Amniotic epithelial cell (primary cell): ENCODE measurements at places on chromosomes 6 and 20.

- no peak for DNase-seq
These were observed 90.5 kb upstream of the FERMT1 start for GRCh38 chr20:6213311-6213710.

DNA sequence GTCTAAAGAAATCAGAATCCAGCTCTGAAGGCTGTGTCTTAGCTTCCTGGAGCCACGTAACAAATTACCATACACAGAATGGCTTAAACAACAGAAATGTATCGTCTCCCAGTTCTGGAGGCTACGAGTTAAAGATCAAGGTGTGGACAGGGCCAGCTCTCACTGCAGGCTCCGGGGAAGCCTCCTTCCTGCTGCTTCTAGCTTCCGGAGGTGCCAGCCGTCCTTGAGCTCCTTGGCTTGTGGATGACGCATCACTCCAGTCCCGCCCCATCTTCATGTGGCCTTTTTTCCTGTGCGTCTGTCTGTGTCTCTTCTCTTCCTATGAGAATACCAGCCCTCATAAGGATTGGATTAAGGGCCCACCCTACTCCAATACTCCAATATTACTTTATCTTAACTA, 319.1 kb upstream of the QKI start:
- no peak for DNase-seq

- DNase-seq, result no peak
These were observed 236.8 kb upstream of the MAN1A1 start for GRCh38 chr6:119586250-119586882.

GRCh38 chr20:44211177-44212039, 837 bp upstream of the OSER1 start:
- peak; percentile 36 for DNase-seq

- no peak for DNase-seq
These were observed 62.9 kb upstream of the PLEKHG1 start for GRCh38 chr6:150536835-150537234.

GRCh38 chr20:825710-826421, 7.6 kb upstream of the FAM110A start:
- DNase-seq, result no peak

DNA sequence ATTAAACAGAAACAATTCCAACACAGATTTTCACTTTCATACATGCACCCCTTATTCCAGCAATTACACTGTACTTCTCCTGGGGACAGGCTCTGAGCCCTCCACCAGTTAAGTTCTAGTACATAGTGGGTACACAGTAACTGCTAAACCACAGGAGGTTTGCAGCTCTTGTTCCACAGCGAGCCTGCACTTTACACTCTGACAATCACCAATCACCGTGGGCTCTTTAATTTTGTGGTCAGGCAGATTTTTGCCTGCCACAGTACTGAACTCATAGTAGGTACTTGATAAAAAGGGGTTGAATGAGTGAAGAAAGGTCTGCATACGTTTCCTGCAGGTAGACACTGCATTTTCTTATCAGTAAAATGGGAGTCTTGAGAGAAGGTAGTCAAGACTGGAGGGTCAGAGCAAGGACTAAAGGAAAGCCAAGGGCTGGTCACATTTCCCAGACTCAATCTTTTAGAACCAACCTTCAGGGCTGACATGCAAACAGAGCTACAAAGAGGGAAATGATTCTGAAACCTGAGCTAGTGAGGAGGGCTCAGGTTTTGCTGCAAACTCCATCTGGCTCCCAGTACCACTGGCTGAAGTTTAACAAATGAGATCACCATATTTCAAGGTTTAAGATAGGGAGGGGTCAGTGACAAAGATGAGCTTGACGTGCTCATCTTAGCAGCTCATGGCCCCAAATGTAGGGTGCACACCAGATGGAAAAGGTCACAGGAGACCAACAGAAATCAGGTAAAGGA, 404.6 kb downstream of the BTBD9 start:
- no peak for DNase-seq

- DNase-seq, result peak; percentile 69
These were observed 31.0 kb downstream of the IBTK start for GRCh38 chr6:82216549-82216948.

DNA sequence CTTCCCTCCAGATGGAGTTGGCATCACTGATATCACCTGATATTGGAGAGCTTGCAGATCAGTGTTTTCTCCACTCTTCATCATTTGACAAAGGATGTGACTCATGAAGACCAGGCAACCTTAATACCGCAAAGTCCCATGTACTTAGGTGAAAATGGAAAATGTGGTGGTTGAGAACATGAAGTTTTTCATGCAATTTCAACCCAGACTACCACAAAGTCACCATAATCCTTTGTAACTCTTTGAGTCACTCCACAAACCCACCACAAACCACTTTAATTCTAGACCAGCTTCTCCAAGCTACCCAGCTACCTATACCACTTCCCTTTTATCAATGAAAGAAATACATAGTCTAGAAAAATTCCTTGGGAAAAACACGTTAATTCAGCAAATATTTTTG, 7.1 kb downstream of the NHLRC1 start:
- no peak for DNase-seq

GRCh38 chr6:112799889-112800288, 452.8 kb downstream of the RFPL4B start:
- no peak for DNase-seq

GRCh38 chr6:144361016-144361415, 75.9 kb downstream of the UTRN start:
- DNase-seq, result no peak

GRCh38 chr6:143399176-143399575, 51.3 kb downstream of the ADAT2 start:
- no peak for DNase-seq

- DNase-seq, result no peak
These were observed 109.8 kb downstream of the DOK5 start for GRCh38 chr20:54585217-54585616.

- peak; percentile 81 for DNase-seq
These were observed at the start of gene CDYL for GRCh38 chr6:4776131-4776492. Gene CDYL (plus strand): TSS chr6:4776404. CDS start chr6:4776784, 380 bp downstream.

DNA sequence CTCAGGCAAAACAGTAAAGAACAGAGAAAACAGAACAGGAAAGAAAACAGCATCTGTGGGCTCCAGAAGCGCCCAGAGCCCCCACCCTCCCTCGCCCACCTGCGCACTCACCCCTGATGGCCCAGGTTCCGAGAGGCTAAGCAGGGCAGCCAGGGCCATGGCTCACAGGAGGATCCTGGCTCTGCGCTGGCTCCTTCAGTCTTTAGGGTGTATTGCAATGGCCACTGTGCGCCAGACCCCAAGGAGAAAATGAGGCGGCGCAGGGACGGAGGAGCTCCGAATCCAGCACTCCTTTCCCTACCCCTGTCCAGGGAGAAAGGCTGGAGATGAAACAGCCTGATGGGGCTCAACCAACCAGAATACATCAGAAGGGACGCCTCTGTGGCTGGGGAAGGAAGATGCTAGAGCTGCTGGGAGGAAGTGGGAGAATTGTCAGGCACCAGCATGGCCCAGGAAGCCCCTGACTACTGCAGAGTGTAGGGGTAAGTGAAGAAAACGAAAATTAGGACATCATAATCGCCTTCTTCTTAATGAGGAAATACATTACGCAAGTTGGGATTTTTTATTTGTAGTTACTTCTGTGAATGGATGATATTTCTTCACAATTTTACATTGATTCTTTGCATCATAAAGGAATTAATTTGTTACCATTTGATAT, 49.0 kb downstream of the COL11A2 start:
- DNase-seq, result no peak

DNA sequence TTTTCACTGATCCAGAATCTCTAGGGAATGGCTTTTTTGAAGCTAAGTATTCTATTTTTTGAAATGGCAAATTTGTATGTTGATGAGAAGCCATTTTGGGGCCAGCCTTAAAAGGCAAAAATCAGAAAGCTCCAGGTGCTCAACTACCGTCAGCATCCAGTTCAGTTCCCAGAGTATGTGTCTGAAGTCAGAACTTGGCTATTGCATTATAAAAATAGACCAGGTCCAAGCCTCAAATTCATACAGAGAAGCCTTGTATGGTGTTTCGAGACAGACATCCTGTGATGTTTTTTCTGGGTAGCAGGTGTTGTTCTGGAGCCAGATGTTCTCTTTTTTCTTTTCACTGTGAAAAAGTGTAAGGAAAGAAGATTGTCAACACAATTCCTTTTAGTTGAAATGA, 68.2 kb downstream of the CCN2 start:
- no peak for DNase-seq

DNA sequence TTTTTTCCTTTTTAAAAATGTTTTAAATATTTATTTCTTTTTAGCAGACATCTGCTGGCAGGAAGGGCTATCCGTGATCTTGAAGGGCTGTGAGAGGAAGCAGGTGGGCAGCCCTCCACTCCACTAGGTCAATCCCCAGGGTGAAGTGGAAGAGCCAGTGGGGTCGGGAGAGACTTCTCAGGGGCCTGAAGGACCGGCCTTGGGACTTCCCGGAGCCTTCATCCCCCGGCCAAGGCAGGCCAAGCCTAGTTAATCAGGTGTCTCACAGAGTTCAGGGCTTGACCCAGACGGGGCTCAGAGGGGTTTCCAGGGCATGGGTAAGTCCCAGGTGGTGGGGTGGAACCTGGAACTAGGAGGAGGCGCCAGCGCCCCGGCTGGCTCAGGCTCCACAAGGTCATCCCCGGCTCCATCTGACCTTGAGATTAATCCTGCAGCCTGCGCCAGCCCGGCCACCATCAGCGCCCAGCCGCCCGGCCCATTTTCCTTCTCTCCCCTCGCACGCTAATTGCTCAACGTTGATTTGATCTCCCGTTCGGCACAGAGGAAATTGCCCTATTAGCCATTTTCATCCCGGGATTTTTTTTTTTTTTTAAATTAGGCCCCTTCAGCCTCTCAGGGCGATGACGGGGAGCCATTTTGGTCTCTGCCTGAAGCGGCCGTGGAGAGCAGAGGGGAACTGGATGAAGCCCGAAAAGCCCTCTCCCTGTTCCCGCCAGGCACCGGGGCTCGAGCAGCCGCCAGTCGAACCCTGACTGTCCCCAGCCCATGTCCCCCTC, 44.4 kb downstream of the MDFI start:
- DNase-seq, result no peak

- DNase-seq, result no peak
These were observed 254.9 kb downstream of the SOD2 start for GRCh38 chr6:159438106-159438505.

DNA sequence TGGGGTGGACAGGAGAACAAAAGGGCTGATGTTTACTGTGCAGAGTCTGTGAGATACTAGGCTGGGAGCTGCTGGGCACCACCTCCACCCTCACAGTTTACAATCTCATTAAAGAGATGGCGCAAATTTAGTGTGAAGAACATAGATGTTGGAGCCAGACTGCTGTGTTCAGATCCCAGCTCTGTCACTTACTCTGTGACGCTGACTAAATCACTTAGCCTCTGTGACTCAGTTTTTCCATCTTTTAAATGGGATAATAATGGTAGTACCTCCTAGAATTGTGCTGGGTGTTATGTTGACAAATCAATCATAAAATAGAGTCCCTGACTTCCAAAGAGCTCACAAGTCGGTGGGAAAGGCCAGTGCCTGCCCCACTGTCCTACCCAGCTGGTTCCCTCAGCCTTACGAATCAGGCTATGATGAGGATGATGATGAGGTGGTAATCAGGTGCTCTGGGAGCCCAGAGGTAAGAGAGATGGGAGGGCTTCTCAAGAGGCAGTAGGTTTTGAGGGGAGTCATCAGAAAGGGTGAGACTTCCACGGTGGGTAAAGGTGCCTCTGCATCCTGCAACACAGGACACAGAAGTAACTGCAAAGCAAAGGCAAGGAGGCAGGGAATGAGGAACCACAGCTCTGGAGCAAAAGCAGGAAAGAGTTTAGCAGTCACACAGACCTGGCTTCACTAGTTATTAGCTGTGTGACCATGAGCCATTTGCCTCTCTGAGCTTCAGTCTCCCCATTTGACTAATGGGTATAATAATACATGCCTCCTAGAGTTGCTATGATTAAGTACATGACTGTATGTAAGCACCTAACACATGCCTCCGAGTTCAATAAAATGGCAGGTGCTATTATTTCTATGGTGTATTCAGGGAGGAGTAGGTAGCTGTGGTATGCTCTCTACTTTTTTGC, 8.9 kb downstream of the FYN start:
- DNase-seq, result no peak

GRCh38 chr20:51423290-51423667, 119.2 kb downstream of the NFATC2 start:
- DNase-seq, result no peak

DNA sequence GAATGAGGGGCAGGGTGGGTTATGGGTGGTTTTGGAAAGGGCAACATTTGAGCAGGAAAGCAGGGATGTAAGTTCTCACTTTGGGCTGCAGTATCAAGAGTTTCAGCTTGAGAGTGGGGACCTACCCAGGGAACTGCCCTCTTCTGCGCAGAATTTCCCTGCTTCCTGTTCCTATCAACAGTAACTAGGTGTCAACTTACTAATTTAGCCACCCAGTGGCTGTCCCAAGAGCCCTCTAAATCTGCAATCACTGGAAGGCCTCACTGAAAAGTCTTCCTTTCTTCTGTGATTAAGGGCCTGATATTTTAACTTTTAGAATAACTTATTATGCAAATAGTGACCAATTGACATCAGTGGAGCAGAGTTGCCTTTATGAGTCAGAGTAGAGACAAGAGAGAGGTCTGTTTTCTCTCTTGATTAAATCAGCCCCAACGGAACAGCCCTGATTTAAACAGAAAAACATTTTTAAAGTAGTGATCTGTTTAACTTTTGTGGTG, 118.2 kb upstream of the RIPOR2 start:
- DNase-seq, result peak; percentile 91

- DNase-seq, result no peak
These were observed 41.3 kb upstream of the ZMYND8 start for GRCh38 chr20:47397652-47398301.

GRCh38 chr20:40635971-40636370, 53.1 kb downstream of the MAFB start:
- no peak for DNase-seq

DNA sequence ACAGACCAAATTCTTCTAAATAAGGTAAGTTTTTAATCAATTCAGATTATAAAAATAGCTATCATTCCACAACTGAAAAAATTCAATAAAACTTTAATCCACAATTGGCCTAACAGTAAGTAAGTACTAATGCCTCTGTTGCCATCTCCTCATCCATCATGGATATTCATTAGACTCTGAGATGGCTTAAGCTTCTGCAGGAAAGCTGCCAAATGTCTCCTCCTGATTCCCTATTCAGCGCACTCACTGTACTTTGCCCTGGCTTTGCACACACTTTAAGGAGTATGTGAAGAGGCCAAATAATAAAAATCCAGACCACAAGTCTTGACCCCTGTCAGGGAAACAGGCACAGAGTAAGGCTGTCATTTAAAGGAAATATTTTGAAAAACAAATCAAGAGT, 23.6 kb downstream of the PGM3 start:
- peak; percentile 81 for DNase-seq

GRCh38 chr20:3105256-3106137, 21.0 kb upstream of the AVP start:
- DNase-seq, result no peak

GRCh38 chr6:80277501-80277900, 171.0 kb downstream of the BCKDHB start:
- DNase-seq, result no peak

- DNase-seq, result no peak
These were observed 54.8 kb downstream of the FAM120B start for GRCh38 chr6:170361335-170361734.
